ENCODE measurements at places on chromosomes 16 and 17. TPM values are rescaled to one million over a fixed set of nuclear protein-coding genes. Genes with fewer than 3 reads are reported as not detected.

ZNF597 gene
- total RNA-seq = 3.5 TPM

CHST4 gene
- not detected for total RNA-seq

XYLT1 gene
- total RNA-seq = 43.8 TPM

ATP2A1 gene
- 0.75 TPM for total RNA-seq

SMIM5 gene
- total RNA-seq = 1.5 TPM

SULT1A1 gene
- total RNA-seq = 15.8 TPM

KRTAP4-3 gene
- not detected for total RNA-seq

DNA sequence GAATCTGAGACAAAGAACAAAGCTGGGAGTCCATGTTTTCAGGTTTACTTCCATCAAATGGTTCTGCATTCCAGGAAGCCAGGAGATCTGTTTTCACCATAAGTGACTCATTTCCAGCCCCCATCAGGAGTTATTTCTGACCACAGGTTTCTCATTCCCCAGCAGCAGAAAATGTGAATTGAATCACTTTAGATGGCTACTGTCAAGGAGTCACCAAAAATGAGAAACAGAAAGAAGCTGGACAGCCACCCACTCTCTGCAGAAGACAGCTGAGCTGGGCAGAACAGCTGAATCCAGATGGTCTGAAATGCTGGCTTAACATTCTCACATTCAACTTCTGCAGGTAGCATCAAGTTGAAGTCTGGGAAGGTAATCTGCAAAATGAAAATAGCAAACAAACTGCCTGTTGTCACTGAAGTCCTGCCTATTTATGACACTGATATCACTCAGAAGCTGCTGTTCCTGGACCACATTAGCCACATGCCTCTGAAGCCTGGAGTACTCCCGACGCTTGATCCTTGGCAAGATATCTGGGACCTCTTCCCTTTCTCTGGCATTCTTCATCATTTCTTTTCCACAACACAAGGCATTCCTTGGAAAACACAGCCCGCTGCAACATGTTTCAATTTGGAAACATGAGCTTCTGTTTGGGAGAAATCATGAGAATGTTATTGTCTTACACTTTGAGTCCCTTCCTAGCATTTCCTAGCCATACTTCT lies 15.3 kb downstream of the CCL11 start:
- no peak for DNase-seq

DNA sequence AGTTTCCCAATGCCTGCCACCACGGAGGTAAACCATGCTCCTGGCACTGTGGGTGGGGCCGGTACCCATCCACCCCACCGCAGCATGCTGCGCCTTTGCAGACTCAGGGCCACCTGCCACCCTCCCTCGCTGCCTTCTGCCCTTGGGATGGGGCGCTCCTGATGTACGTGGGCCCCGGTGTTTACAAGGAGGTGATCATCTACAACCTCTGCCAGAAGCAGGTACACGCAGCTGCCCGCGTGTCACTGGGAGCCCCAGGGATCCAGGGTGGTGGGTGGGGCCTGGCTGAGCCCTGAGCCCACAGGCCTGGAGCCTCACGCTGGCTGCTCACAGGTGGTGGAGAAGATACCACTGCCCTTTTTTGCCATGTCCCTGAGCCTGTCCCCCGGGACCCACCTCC lies 1.4 kb upstream of the RHOT2 start:
- DNase-seq = no peak

- DNase-seq = no peak
These were observed 205.9 kb downstream of the HS3ST3A1 start for GRCh38 chr17:13395862-13396261.

GRCh38 chr17:49450735-49451134 lies 36.1 kb upstream of the PHB1 start:
- no peak for DNase-seq

GRCh38 chr17:41212524-41213169 lies 13.8 kb upstream of the KRTAP9-2 start:
- no peak for DNase-seq

GRCh38 chr17:81513372-81513752 lies 763 bp upstream of the ACTG1 start:
- DNase-seq = peak; percentile 76

- no peak for DNase-seq
These were observed 6.6 kb downstream of the PRAC1 start for GRCh38 chr17:48715496-48716399.

GRCh38 chr16:2829501-2830354 lies at the start of gene ZG16B:
TSS of gene ZG16B (plus strand) at chr16:2830303. CDS start at chr16:2830442, 139 bp downstream.
- no peak for DNase-seq

DNA sequence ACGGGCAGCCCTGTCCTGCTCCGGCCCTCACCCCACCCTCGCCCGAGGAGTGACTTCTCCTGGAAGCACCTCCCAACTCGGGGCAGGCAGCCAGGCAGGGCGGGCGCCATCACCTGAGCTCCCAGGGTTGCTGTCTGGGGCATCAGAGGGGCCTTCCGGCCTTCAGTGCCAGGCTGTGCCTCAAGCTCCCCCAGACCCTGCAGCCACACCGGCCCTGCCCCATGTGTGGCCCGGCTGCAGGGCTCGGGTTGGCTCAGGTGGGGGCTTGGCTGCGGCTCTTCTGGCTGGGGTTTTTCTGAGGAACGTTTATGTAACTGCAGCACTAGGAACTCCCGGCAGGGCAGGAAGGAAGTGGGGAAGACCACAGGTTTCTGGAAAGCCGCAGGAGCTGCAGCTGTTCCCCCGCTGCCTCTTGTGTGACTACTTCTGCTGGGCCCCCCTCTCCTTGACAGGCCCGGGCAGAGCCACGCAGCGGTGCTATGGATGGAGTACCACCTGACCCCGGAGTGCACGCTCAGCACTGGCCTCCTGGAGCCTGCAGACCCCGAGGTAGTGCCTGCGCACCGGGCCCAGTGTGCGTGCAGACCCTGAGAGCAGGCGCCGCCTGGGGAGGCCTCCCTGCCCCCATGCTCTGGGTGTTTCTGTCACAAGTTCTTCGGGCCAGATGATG lies 45.6 kb downstream of the PRMT7 start:
- DNase-seq = peak; percentile 85

DNA sequence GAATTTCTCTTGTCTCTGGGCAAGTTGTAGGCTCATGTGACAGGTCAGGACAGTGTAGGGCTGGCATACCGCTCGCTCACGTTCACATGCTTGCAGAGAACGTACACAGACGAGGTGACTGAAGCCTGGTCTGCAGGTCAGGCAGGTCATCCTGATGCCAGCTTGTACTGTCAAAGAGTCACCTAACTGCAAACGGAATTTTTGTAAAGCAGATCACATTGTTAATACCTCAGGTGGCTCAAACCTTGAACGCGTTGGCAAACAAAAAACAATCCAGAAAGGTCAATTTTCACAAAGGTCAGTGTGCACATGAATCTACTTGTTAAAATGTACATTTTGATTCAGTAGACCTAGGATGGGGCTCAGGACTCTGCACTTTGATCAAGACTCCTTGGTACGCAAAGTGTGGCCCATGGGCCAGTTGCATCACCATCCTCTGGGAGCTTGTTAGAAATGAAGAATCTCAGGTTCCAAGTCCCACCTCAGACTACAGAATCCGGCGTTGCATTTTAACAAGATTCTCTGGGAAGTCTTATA lies 28.6 kb downstream of the ANKRD40 start:
- DNase-seq = no peak

- DNase-seq = no peak
These were observed 55.8 kb downstream of the MYH10 start for GRCh38 chr17:8574687-8575086.

GRCh38 chr16:1030473-1030901 lies 42.1 kb upstream of the SSTR5 start:
- DNase-seq = no peak

DNA sequence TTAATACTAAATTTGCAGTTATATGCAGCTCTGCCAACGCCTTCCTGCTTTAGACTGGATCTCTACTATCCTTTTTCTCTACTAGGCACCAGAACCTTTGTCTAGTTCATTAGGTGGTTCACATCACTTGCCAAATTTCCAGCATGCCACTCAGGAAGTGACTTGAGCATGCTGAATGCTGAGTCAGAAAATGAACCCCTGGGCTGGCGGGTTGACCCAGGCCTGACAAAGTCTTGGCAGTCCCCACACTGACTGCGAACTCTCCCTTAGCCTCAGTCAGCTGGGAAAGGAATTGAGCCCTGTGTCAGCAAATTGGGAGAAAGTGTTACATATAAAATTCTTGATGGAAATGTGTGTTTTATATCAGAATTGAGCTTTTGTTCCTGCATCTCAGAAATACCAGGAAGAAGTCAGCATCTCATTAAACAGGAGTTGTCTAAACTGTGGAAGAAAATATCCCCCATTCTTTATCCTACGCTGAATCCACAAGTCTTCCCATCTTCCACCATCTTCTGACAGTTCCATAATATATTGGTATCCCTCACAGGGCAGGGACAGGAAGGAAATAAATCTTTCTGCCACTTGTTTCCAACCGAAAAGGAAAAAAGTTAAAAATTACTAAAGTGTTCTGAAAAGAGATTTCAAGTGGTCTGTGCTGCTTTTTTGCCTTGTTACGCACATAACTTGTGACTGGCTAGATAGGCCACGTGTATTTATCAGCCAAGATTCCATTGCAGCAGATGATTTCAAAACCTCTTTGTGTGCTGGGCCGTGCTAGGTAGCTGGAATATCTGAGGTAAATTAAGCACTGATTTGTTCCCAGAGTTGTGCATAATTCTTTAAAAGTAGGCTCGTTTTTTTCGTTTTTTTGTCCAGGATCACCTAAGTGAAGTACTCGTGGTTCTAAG lies 16.7 kb upstream of the SLC12A3 start:
- no peak for DNase-seq

DNA sequence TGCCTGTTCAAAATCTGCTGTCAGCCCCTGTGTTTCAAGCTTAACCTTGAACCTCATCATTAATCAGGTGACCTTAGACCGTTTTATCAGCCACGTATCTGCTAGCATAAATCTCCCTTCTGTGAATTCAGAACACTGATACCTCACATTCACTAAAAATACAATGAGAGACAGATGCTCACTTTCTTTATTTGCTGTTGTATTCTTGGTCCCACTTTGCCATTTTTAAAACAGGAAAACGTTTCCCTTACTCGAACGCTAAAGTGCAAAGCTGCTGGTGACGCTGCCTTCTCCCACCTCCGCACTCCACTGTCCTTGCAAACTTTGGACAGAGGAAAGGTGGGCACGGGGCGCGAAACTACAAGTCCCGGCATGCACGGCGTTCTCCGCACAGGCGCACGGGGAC lies 220 bp upstream of the ARHGAP44 start:
- DNase-seq = no peak

All from natural killer cell (primary cell).